HepG2 (cell line): ENCODE measurements at places on chromosomes 13 and 19.

- no peak for DNase-seq
Observed at GRCh38 chr19:42519108-42519507, 9.2 kb downstream of the CEACAM1 start.

GRCh38 chr13:35468195-35468594 is 8.3 kb downstream of the MAB21L1 start:
- DNase-seq = no peak

DNA sequence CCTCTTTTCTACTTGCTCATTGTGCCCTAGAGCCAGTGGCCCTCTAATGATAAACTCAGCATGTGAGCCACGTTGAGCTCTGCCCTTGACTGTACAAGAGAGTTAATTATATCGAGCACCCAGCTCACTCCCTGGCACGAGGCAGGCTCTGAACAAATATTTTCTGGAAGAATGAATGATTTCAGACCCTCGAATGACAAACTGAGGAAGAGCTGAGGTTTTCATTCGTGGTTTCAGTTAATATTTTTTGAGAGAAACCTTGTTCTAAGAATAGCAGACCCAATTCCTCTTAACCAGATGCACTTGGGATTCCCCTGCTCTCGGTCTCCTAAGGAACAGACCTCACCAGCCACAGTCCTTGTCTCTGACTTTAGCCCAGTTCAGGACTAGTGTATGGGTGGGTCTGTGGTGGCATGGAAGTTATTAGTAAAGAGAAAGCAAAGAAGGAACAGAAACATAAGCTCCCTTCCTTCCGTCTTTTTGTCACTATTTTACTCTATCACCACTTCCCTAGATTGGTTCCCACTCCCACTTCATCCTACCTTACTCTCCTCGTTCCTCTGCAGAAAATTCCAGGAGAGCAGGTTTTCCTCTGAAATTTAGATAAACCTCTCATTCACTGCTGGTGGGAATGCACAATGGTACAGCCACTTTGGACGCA is 22.1 kb upstream of the WDFY2 start:
- no peak for DNase-seq

GRCh38 chr19:34189199-34189916 is 17.1 kb downstream of the LSM14A start:
- DNase-seq = no peak

GRCh38 chr13:21871919-21872318 is 201.0 kb downstream of the FGF9 start:
- DNase-seq = no peak

- DNase-seq = no peak
Observed at GRCh38 chr19:4376671-4376990, 23.7 kb downstream of the SH3GL1 start.

DNA sequence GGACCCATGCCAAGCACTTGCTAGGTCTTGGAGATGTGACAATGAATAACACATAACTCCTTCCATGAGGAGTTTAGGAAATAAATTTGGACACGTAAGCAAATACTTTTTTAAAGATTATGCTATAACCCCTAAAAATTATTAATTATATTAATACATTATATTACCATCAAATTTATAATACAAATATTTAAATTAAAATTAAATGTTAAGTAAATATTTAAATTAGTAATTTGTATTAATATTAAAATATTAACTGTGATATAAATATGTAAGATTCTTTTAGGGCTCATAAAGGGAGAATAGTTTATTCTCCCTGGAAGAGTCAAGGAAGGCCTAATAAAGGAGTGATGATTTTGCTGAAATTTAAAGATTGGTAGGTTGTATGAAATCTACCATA is 121.1 kb downstream of the RAP2A start:
- no peak for DNase-seq

- no peak for DNase-seq
Observed at GRCh38 chr13:42617221-42617620, 43.3 kb downstream of the TNFSF11 start.

DNA sequence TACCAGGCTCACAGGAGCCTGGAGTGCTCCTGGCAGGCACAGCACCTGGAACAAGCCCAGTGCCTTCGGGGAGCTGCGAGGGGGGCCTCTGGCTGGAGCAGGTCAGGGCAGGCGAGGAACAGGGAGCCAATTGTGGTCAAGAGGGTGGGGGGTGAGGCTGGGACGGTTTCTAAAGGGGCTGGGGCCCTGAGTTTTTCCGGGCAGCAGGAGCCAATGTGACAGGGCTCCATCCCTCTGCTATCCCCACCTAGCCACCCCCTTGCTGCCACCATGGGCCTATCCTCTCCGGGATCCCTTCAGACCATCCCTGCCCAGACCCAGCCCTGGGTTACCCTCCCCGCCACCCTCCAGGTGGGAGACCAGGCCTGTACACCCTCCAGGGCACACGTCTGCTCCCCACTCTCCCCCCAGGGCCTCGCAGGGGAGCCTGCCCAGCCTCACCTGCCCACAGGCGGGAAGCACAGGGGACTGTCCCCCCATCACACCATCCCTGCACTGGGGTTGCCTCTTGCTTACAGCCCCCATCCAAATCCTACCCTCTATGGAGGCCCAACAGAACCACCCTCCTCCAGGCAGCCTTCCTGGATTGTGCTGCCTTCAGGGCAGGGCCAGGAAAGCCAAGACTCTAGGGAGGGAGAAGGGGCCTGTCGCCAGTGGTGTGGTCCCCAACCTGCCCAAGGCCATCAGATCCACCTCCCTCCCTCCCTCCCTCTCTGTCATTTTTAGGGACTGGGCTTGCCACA is 121.0 kb downstream of the URI1 start:
- no peak for DNase-seq

DNA sequence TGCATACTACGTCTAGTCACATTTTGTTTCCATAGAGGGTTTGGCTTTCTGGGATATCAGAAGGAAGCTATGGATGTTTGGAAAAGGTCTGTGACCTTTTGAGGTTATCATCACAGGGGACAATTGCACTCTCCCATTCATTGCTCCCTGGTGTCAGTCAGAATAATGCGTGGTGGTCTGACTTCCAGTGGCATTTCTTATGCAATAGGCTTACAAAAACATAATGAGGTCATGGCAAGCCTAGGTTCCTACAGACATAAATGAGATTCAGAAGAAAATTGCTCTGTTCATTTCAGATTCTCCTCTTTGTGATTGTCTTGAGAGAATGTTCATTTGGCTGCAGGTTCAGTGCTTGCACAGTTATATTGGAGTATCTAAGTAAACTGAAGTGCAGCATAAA is 54.6 kb downstream of the ARHGAP35 start:
- DNase-seq = peak; percentile 53
